ENCODE measurements at places on chromosomes 11 and 22.
A peak's percentile ranks its signal among the peaks of the same experiment; 100 is the strongest.

DNA sequence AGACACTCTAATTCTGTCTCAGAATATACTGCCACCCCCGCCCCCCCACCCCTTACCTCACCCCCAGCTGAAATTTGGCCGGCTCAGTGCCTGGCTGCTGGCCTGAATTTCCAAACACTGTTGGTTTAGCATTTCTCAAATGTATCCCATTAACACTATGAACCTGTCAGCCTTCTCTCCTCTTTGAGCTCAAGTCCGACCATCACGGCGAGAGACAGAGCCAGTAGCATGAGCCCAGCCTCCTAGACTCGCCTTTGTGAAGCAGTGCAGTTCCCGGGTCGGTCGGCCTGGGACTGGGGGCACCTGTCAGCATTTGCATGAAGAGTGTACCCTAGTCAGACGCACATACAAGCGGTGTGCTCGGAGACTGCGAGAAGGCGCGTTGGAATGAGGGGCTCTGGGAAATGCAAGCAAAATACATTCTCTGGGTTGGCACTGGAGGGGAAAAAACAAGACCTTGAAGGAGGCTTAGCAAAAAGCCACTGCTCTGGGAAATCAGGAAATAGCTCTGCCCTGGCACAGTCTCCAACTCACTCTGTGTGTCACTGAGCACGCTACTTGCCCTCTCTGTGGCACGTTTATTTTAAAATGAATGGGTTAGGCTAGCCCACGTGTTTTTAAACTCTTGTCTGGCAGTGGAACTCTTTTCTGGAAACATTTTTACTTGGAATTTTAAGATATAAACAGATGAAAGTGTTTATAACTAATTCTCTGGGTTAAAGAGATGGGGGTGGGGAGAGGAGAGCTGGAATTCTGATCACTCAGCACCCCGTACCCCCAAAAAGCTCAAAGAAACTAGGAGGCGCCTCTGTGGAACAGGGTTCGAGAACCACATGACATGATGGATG, 108.3 kb downstream of the TIMP3 start:
- no peak for DNase-seq

DNA sequence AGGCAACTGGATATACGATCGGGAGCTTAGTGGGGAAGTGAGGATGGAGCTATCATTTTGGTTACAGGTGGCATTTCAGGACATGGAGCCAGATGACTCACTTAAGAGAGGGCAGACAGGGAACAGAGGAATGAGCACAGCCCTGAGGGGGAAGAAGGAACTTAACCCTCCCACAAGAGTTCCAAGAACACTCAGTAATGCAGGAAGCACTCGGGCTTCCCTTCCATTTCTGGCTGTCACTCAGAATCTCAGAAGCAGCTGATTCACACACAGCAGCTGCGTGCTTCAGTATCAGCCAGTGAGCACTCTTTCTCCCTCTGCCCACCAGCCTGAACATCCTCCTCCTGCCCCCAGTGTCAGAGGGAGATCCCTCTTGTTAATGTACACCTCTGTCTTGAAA, 34.8 kb downstream of the EFCAB6 start:
- DNase-seq, result peak; percentile 49

DNA sequence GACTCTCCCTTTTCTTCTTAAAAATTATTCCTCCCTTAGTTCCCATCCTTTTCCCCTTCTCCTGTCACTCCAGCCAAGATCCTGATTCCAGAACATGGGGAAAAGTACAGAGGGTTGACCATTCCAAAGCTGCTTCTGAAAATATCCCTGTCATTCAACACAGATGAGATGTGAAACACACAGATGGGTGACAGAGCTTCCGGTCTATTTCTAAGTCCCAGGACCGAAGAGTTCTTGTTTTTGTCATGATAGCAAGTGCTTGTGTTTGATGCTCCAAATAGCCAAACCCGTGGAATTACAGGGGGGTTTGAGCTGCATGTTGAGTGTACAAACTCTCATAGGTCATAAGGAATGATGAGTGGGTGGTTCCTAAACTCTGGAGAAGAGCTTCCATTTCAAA, 57.9 kb downstream of the PARVA start:
- DNase-seq, result no peak

DNA sequence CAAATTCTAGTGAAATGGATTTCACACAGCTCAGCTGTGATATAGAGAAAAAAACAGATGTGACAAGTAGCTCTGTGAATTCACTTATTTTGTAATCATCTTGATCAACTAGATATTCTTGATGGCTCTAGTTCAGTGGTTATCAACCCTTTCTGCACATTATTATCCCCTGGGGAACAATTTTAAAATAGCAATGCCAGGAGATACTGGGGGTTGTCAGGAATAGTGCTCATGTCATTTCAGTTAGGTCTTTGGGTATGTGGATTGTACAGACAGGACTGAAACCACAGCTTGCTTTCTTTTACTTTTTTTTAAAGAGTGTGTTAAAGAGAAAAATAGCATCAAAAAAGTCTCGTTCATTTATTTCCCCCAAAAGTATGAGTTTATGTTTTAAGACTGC, 269.0 kb upstream of the PDGFD start:
- DNase-seq, result no peak

- DNase-seq, result no peak
Observed at GRCh38 chr11:126411971-126412381, 56.5 kb downstream of the ST3GAL4 start.

DNA sequence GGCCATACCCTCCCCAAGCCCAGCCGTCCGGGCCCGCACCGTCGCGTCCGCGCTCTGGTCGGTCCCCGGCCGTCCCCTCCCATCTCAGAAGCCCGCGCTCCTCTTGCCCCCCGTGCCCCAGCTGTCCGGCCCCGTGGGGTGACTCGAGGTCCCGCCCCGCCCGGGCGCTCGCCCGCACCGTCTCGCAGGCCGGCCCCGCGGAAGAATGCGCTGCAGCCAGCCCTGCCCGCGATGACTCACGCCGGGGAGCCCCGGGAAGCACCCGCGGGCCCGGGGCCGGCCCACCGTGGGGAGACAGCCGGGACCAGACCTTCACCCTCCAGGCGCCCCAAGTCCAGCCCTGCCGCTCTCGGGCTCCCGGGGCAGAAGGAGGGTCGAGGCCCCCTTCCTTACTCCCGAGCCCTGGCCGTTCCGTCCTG, 320 bp upstream of the PHLDA2 start:
- DNase-seq, result peak; percentile 90

GRCh38 chr11:10818594-10818993, 9.9 kb upstream of the EIF4G2 start:
- no peak for DNase-seq

DNA sequence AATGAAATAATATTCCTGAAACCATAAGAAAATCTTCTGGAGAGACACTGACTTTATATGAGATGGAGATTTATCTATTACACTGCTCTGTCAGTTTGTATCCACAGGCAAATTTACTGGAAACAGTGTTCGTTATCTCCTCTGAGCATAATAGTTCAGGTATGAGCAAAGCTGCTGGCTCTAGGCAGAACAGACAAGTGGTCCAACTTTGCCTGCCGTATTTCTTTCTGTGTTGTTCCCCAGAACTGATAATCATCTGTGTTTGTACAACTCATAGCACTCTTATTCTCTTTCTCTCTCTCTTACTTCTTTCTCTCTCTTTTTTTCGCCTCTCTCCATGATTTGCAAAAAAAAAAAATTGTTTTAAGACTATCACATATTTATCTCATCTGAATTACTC, 623.8 kb upstream of the CHORDC1 start:
- DNase-seq, result no peak

- no peak for DNase-seq
Observed at GRCh38 chr11:12472401-12473005, 95.1 kb downstream of the PARVA start.

DNA sequence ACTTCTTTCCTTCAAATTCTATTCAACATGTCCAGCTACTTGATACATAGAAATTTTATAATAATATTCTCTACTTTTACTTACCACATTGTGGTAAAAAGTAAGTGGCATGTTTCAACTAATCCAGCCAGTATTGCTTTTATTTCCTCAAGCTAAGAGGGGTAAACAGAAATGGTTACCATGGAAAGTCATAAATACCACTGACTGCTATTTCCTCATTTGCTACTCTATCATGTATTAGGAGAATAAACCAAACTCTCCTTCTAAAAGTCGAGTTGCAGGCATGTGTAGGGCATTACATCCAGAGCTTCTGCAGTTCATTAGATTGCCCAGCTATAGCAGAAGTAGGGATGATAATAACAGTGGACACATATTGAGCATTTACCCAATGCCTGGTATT, 208.4 kb downstream of the MAML2 start:
- peak; percentile 35 for DNase-seq

- DNase-seq, result no peak
Observed at GRCh38 chr11:71451596-71452198, 1.3 kb upstream of the NADSYN1 start.

DNA sequence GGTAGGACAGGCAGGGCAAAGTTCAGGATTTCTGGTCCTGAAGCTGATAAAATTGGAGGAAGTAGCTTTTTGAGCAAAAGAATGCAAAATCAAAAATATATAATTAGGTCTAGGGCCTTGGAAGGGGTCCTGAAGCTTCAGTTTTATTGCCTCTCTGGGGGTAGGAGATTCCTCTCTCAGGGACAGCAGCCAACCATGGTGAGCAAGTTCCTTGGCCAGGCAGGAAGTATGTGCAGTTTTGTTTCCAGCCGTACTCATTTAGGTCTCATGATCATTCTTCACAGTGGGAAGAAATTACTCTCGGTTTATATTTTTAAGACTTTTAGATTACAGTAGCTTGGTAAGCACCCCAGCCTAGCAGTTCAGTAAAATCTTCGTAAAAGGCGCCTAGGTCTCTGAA, 2.9 kb upstream of the RAB38 start:
- DNase-seq, result peak; percentile 41

GRCh38 chr11:134947556-134947955, 535.5 kb upstream of the B3GAT1 start:
- no peak for DNase-seq

GRCh38 chr11:76229690-76230240, 23.5 kb upstream of the WNT11 start:
- DNase-seq, result no peak

- peak; percentile 29 for DNase-seq
Observed at GRCh38 chr11:132538642-132539041, 993.7 kb downstream of the OPCML start.

DNA sequence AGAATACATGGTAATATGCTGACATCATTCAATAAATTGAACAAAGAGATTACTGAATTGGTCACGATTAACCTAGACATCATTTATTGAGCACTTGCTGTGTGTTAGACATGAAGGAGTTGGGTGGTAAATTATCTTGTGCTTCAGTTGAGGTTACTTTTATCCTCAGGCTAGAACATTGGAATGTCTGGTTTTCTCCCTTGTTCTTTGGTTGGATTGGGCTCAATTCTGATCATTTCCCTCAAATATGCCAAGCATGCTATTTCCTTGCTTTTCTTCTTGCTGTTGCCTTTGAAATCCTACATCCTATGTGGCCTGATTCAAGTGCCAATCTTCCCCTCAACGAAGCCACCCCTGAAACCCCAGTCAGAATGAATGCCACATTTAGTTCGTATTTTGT, 65.8 kb downstream of the DEUP1 start:
- DNase-seq, result no peak

DNA sequence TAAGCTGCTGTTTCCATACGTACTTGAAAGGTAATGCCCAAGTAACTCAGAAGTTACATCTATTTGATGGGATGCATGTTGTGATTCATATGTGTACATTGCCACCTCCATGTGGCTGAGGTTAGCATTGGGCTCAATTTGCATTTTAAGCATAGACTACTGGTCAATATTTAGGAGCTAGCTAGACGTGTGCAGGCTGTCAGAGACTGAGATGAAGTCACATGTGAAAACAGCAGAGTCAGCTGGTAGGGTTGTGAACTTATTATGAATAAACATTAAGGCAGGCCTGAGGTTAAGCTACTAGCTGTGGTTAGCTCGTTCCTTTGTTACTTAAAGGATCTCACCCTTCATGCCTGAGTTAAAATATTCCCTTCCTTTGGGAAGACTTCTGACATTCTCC, 114.5 kb upstream of the MTNR1B start:
- DNase-seq, result no peak

DNA sequence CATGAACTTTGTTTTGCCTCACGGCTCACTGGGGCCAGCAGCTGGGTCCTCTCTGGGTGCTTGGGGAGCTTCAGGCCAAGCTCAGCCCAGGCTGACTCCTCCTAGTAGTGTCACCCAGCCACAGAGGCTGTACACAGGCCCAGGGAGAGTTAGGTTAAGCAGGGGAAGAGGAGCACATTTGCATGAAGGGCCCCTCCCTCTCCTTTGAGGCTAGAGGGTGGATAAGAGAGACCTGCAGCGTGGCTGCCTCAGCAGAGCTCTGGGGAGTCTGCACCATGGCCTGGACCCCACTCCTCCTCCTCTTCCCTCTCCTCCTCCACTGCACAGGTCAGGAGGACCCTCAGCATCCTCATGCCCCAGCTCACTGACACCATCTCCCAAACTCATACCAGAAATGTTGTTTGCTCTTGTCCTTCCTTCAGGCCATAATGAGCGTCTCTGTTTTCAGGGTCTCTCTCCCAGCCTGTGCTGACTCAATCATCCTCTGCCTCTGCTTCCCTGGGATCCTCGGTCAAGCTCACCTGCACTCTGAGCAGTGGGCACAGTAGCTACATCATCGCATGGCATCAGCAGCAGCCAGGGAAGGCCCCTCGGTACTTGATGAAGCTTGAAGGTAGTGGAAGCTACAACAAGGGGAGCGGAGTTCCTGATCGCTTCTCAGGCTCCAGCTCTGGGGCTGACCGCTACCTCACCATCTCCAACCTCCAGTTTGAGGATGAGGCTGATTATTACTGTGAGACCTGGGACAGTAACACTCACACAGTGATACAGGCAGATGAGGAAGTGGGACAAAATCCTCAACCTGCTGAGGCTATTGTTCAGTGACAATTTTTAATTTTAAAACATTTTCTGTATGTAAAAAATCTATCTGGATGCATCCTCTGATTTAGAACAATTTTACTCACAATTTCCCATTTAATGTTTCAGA, 82.4 kb upstream of the VPREB1 start:
- no peak for DNase-seq

- peak; percentile 26 for DNase-seq
Observed at GRCh38 chr11:110522471-110522870, 92.7 kb downstream of the FDX1 start.

GRCh38 chr22:37167176-37167980, 17.7 kb upstream of the IL2RB start:
- DNase-seq, result no peak

GRCh38 chr11:86737737-86738136, 62.6 kb upstream of the PRSS23 start:
- peak; percentile 22 for DNase-seq

- no peak for DNase-seq
Observed at GRCh38 chr11:96424693-96425092, 34.9 kb downstream of the JRKL start.

GRCh38 chr22:47061226-47061625, 298.8 kb downstream of the TBC1D22A start:
- no peak for DNase-seq

DNA sequence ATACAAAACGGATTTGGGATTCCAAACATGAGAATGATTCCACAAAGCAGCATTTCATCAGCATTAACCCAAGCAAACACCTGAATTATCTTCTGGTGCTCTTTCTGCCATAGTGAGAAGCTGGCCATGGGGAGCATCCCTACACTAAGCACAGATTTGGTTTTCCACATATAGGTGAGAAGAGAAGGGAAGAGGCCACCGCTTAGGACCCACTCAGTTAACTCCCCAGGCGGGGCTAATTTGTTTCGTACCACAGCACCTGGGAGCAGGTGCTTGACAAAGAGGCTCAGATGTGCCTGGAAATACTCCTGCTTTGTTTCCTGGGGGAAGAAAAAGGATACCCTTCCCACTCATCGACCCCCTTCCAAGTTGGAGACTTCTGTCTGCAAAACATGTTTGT, 64.2 kb downstream of the RAB30 start:
- no peak for DNase-seq

- no peak for DNase-seq
Observed at GRCh38 chr22:39289975-39290720, 29.3 kb downstream of the RPL3 start.

GRCh38 chr11:10762913-10763421, 11.9 kb downstream of the CTR9 start:
- no peak for DNase-seq
